ENCODE measurements at places on chromosomes 1 and 21. TPM values are rescaled to one million over a fixed set of nuclear protein-coding genes. Genes with fewer than 3 reads are reported as not detected.
A peak's percentile ranks its signal among the peaks of the same experiment; 100 is the strongest.

The TFF2 gene
- not detected for total RNA-seq

The TRIM45 gene
- 13.3 TPM for total RNA-seq

The KIF2C gene
- total RNA-seq = 0.87 TPM

The SYNC gene
- 24.7 TPM for total RNA-seq

The DENND2D gene
- total RNA-seq = 3.5 TPM

The ACTL8 gene
- not detected for total RNA-seq

The NR5A2 gene
- 1.6 TPM for total RNA-seq

The ELAVL4 gene
- not detected for total RNA-seq

The GADD45A gene
- 53.8 TPM for total RNA-seq

- no peak for DNase-seq
Observed at GRCh38 chr1:201304126-201304525, 20.8 kb downstream of the PKP1 start.

GRCh38 chr1:16043950-16044349 lies 368 bp downstream of the CLCNKB start:
- no peak for DNase-seq

- no peak for DNase-seq
Observed at GRCh38 chr1:2286923-2287322, 58.8 kb downstream of the SKI start.

- DNase-seq = no peak
Observed at GRCh38 chr1:172497230-172497629, 35.7 kb upstream of the SUCO start.

DNA sequence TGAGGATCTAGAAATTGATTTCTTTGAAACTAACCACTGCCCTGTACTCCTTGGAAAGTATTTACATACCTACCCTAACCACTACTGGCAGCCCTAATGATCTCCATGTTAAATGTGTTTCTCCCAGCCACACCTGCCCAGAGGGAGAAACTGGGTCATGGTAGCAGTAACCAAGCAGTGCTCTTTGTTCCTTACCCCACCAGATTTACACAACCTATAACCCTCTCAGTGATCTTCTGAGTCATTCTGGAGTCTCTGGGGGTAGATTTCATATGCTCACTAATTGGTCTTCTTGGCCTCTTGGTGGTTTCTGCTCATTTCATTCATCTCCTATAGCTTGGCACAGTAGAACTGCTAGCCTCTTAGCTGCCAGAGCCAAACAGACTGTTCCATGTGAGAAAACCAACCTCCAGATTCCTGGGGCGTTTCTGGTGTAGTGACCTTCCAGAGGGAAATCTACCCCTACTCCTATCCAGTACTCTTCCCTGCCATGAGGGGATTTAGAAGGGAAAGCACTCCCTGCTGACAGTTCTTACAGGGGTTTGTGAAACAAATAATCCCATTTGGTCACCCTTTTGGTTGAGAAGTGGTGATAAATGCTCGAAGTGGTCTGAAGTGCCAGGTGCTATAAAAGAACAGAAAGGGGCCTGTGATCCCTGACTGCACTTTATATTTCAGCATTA lies 36.2 kb upstream of the LRIG2 start:
- no peak for DNase-seq

DNA sequence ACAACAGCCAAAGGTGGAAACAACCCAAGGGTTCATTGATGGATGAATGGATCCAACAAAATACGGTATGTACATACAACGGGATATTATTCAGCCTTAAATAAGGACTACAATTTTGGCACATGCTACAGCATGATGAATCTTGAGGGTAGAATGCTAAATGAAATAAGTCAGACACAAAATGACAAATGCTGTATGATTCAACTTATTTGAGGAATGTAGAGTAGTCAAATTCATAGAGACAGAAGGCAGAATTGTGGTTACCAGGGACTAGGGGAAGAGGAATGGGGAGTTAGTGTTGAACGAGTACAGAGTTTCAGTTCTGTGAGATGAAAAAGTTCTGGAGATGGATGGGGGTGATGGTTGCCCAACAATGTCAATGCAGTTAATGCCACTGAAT lies 118.0 kb upstream of the PAXBP1 start:
- no peak for DNase-seq

DNA sequence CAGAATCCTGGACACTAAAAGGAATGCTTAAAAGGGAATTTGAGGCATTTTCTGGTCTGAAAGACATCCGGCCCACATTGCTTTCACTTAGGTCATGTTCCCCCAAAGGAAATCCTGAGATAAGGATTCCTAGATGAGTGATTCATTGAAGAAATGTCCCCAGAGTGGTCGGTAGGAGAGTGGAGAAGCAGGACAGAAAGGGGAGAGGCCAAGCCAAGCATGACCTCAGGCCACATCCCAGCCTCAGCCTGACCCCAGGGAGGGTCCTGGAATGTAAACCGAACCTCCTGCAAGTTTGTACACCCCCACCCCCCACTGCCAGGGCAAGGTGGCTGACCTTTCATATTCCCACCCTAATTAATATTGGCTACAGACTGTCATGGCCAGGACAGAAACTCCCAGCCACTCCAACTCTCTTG lies 16.6 kb downstream of the HIVEP3 start:
- no peak for DNase-seq

DNA sequence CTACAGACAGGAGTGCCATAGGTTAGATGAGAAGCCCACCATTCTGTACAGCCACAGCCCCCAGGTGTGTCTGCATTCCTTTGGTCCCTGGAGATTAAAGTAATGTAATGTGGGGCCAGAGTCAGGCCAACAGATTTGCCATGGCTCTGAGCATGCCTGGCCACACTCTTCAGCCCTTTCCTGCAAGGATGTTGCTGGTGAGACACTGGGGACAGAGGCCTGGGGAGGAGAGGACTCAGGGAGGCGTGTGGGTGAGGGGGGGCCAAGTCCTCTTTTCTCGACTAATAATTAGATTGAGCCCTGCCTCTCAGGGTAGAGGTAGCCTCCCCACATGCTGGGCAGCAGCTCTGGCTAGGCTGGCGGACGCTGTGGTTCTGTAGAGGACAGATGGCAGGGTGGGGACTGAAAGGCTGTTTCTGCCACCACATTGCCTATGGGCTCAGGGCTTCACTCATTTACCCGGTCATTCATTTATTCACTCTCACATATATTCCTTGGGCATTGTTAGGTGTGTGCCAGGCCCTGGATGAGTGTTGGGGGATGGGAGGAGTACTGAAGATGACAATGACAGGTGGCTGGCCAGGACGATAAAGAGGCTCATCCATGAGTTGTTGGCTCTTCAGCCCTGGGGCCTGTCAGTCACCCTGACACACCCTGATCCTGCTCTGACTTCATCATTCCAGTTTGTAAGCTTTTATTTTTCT lies 7.1 kb upstream of the PRCC start:
- no peak for DNase-seq

- DNase-seq = no peak
Observed at GRCh38 chr1:93701629-93702028, 20.0 kb upstream of the BCAR3 start.

DNA sequence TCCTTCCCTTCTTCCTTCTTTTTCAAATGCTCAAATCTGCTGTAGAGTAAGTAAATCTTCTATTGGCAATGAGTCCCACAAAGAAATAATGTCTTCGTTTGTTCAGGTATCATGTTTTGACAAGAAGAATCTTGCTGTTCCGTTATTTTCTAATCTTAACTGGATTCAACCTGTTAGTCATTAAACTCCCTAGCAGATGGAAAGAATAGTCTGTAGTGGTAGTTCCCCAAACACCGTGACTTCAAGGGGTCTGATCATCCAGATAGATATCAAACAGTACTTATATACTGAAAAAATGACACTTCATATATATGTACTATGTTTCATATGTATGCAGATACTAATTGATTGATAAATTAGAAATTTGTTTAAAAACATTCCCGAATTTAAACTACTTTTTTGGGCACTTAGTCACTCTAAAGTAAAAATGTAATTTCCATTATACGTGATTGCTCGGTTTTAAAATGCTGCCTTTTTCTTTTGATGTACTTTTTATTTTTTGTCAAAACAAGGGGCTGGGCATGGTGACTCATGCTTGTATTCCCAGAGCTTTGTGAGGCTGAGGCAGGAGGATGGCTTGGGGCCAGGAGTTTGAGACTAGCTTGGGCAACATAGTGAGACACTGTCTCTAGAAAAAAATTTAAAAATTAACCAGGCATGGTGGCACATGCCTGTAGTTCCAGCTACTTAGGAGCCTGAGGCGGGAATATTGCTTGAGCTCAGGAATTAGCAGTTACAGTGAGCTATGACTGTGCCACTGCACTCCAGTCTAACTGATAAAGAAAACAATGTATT lies 335.7 kb upstream of the SNX7 start:
- peak; percentile 73 for DNase-seq

- no peak for DNase-seq
Observed at GRCh38 chr21:42555756-42556438, 42.2 kb downstream of the SLC37A1 start.

DNA sequence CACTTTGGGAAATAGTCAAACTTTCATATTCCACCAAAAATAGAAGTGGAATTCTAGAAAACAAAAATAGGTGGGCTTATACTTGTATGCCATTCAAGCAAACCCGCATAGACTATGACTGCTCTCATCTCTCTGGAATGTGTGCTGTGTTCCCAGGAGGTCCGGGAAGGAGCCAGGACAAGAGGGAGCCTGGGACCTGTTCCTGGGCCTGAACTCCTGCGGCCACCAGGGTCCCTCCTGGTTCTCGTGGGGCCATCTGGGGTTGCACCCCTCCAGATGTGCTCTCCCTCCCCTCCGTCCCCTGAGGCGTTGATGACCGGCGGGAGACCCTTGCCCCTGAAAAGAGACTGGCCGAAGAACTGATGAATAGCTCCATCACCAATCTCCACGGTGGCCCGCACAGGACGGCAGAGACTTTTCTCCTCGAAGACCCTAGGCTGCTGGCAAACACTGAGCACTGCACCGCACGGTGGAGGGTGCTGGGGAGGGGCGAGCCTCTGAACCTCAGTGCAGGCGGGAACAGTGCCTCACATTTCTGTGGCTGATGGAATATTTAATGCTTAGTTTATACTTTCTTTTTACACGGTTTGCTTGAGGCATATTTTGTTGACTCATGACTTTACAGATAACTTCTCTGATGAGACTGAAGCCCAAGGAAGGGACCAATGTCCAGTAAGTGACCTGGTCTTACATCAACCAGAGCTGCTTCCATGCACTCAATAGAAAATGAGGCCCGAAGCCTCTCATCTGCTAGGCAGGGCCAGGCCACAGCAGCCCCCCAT lies 9.6 kb upstream of the ADARB1 start:
- DNase-seq = no peak

- no peak for DNase-seq
Observed at GRCh38 chr1:46761740-46762139, 37.1 kb upstream of the CYP4B1 start.

DNA sequence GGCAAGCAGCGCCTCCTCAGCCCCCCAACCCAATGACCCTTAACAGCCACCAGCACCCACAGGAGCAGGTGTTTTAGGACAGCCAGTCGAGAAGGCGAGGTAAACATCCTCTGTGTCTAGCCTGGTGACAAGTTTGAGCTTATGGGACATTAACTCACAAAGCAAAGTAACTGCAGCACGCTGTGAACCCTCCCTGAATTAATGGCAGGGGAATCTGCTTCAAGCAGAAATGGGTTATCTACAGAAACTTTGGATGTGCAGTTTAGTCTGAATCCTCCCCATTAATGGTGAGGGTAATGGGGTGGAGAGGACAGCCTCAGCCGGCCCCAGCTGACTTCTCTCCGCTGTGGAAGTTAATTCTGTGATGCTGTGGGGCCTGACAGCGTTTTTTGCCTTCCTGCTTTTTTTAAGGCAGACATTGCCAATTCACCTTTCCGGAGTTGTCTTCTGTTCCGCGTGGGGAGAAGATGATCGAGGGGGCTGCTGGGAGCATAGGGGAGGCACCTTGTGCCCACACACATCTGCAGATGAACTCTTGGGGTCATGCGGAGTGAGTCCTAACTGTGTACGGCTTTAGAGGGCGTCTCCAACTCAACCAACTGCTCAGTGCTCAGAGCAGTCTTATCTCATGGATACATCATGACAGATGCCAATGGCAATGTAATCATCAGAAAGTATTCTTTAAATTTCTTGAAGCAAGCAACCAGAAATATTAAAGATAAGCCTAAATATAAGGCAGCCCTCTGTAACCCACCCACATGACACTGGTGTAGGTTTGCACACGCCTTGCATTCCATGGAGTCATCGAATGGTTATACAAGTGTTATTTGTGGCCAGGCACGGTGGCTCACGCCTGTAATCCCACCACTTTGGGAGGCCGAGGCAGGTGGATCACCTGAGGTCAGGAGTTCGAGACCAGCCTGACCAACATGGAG lies 41.0 kb downstream of the POFUT2 start:
- no peak for DNase-seq

GRCh38 chr1:231410036-231410612 lies 12.0 kb downstream of the EGLN1 start:
- no peak for DNase-seq

DNA sequence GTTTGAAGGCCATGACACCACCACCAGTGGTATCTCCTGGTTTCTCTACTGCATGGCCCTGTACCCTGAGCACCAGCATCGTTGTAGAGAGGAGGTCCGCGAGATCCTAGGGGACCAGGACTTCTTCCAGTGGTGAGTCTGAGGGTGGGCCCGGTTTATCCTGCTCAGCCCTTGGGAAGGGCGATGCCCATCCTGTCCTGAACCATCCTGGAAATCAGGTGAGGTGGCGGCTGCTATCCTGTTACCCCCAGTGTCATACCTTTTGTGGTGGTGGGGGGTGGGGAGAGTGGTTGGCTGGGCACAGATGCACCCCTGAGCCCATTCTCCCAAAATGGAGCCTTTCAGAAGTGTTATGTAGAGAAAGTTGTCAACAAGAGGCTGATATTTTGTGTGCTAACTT lies 16.3 kb downstream of the CYP4B1 start:
- no peak for DNase-seq

GRCh38 chr1:212557739-212558692 lies 50.5 kb upstream of the ATF3 start:
- peak; percentile 81 for DNase-seq

- no peak for DNase-seq
Observed at GRCh38 chr1:204478172-204478899, 16.3 kb downstream of the PIK3C2B start.

DNA sequence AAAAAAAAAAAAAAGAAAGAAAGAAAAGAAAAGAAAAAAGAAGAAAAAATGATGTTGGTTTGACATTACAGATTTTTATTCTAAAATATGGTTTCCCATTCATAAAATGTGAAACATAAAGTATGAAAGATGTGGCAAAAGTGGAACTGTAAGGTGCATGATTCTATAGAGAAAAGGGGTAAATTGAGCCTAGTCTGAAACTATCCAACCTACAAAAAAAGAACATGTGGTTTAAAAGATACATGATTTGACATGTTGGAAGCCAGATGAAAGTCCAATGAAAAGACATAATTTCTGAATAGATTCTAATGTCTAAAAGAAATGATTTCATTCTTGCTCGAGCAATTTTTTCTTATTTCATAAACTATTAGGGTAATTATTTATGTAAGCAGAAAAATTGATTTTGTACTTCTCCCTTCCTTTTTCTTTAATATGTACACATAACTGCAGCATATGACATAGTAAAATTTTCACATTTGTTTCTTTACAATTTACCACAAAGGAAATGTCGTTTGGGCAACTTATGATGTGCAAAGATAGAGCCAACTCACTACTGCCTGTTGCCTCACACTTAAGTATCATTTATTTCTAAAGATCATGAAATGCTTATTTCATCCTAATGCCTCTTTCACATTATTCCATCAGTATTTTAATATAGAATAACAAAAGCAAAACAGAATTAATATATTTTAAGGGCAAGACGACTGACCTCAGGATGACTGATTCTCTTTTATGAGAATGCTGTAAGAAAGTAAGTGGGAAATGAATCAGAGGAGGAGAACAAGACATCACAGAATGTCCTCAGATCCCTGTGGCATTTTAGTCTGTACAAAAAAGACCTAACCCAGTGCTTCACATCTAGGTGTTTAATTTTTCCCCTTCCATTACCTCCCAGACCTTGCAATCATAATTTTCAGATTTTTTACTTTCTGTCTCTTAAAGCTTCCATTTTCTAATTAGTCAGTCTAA lies 165.8 kb upstream of the HMCN1 start:
- DNase-seq = no peak

Measured in Right ventricle myocardium inferior (tissue), 1 donor.